Eye (tissue), 1 donor: ENCODE measurements at places on chromosomes 2 and 18.

DNA sequence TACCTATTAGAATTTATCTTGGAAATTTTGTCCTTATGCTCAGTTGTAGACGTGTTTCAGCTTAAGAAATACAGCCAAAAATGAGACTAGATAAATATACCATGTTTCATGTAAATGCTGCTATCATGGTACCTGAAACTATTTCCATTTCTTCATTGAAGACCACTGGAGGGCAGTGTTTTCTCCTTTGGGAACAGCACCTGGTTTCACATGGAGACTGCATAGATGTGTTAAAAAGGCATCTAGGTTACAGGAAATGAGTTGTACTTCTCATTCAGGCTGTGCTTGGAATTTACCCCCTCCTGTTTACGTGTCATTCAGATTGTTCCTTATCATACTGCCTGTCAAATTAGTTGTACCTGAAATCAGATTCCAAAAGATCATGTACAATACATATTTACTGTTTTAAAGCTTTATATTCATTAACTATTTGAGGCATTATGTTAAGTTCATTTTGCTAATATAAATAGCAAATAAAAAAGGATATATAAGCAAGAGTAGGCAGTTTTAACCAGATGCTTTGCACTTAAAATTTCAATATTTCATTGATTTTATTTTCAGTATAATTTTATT is 57.3 kb upstream of the PSMD14 start:
- peak; percentile 65 for DNase-seq

DNA sequence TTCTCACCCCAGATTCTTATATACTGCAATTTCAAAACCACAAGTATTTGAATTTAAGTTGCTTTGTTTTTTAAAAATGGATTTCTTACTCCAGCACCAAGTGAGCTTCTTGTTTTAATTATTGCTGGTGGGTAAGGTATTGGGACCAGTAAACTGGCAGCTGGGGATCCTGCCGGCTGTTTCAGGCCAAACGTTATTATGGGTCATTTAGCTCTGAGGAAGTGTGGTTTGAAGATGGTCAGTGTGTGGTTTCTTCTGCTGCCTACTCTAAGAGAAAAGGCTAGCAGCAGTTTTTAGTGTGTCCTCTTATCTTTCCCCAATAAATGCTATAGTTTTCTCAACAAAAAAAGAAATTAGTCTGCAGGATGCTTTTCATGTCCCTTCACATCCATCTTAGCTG is 30.6 kb downstream of the CFAP221 start:
- DNase-seq, result no peak

GRCh38 chr2:217363470-217363869 is 503.6 kb upstream of the TNP1 start:
- no peak for DNase-seq

GRCh38 chr2:231621051-231621879 is 28.6 kb downstream of the TEX44 start:
- peak; percentile 66 for DNase-seq

GRCh38 chr2:62806231-62806630 is 100.7 kb downstream of the EHBP1 start:
- DNase-seq, result no peak

GRCh38 chr2:136207030-136207623 is 89.2 kb upstream of the CXCR4 start:
- DNase-seq, result no peak

DNA sequence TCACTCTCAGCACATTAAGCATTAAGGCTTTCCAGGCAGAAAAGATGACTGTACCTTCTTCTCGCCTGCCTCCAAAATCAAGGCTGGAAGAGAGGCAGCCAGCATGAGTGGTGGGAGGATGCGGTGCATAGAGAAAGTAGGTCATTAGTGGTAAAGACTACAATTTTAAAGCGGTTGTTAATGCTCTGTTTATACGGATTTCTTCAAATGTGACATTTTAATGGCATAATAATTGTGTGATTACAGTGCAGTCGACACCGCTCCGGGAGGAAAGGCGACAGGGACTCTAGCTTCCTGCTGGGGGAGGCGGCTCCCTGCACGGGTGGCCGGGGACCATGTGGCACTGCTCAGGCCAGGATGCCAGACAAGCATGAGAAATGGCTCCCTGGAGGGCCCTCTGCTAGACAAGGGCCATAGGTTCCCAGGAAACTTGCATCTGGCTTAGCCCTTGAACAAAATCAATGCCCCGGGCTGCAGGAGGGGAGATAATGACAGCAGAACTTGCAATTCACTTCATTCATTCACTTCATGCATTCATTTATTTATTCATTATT is 129.6 kb downstream of the GALNT14 start:
- peak; percentile 76 for DNase-seq

DNA sequence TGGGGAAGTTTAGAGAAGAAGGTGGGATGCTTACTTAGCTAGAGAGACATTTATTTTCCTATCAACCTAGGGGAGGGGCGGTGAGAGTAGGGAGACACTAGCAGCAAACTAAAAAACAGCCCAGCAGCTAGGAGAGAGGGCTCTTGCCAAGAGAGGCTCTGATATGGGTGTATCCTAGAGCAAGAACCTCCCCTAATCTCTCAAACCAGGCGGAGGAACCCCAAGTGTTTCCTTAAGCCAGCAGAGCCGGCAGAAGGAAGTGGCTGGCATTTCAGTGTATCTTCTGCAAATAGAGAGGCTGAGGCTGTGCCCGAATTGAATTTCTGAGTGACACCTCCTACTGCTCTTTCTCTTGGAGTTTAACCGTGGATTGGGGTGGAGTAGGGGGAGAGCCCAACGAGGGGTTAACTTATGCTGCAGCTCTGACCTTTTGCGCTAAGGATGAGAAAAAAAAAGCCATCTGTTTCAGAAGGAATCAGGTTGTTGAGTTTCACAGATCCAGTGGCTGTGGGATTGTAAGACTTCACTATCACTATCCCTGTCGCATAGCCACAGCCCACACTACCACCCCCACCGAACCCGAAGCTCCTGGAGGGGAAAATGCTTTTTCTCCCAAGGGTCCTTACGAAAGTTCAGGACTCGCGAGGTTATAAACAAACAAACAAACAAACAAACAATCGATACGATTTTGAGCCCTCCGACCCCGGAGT is 1.4 kb downstream of the ST8SIA5 start:
- peak; percentile 24 for DNase-seq

DNA sequence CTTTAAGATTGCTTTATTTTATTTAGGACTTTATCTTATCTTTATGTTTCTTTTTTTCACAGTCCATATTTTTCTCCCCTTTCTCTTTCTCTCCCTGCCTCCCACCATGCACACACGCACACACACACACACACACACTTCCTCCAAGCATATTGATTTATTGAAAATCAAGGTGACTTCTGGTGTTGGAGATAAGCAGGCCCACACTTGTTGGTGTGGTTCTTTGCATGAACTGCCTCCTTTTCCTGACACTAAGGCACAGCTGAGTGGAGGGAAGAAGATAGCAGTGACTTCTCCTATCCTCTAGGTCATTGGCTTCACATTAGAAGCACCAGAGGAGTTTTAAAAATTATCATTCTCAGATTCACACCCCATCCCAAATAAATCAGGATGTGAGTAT is 18.0 kb downstream of the TBR1 start:
- no peak for DNase-seq

- DNase-seq, result peak; percentile 87
Observed at GRCh38 chr2:246489-247144, 17.2 kb downstream of the SH3YL1 start.

- peak; percentile 73 for DNase-seq
Observed at GRCh38 chr2:6310256-6311215, 555.2 kb downstream of the CMPK2 start.

DNA sequence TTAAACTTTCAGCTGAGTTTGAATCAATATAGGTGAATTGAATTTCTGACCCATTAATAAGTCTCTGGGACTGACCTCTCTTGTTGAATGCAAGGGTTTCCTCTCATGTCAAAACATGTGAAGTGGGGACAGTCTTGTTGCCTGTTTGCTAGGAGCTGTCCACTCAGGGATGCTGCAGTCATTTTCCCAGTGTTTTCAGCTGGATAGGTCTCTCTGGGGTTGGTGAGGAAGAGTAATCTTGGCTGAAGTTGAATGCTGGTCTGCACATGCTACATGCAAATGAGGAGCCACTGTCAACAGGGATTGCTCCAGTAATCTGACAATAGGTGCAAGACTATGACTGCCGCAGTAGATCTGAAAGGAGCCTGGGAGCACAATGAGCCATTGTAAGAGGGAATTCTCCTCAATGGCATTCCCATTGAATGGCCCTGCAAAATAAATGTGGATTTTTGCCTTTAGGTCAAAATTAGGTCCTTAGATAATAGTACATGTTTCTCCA is 34.1 kb upstream of the IL1RL1 start:
- DNase-seq, result no peak

DNA sequence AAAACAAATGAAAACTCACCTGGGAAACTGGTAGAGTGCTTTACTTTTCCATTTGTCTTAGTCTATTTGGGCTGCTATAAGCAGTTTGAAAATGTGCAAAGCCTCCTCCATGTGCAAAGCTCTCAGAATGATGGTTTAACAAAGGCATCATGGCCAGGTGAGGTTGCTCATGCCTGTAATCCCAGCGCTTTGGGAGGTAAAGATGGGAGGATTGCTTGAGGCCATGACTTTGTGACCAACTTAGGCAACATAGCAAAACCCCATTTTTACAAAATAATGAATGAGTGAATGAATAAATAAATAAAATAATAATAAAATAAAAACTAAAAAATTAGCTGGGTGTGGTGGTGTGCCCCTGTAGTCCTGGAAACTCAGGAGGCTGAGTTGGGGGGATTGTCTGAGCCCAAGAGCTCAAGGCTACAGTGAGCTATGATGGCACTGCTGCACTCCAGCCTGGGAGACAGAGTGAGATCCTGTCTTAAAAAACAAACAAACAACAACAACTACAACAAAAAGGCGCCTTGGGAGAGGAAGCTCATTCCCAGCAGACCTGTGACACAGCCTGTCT is 71.8 kb downstream of the MYCN start:
- no peak for DNase-seq

GRCh38 chr18:24136967-24137373 is 1.9 kb upstream of the CABYR start:
- DNase-seq, result no peak

DNA sequence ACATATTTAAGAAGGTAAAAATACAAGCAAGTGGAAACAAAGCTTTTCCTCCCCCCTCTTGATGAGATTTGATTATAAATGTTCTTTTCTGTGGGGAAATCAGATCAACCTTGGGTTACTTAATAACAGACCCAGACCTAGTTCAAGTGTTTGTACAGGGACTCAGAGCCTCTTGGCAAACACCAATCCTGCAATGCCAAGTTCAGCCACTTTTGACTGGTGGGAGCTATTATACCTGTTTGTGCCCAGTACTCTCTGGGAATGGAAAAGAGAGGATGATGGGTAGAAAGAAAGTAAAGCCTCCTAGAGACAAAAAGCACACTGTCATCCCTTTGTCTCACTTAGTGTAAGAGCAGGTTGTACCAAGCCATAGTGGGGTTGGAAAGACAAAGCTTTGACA is 63.8 kb upstream of the EPHA4 start:
- DNase-seq, result no peak

DNA sequence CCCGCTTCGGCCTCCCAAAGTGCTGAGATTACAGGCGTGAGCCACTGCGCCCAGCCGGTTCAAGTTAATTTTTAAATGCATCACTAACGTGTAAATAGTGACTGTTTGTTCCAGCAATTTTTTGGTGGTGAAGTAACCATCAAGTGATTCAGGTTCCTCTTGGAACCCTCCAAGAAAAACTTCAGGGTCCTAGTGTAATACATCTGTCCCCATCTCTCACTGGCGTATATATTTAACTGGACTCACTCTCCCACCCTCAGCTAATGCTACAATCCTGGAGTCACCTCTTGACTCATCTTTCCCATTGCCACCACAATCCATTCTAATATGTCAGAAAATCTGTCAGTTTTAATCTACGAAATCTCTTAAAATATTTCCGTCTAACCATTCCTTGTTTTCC is 10.3 kb downstream of the SULT1C4 start:
- no peak for DNase-seq

GRCh38 chr2:239561446-239562001 is 160.7 kb upstream of the HDAC4 start:
- DNase-seq, result peak; percentile 68

DNA sequence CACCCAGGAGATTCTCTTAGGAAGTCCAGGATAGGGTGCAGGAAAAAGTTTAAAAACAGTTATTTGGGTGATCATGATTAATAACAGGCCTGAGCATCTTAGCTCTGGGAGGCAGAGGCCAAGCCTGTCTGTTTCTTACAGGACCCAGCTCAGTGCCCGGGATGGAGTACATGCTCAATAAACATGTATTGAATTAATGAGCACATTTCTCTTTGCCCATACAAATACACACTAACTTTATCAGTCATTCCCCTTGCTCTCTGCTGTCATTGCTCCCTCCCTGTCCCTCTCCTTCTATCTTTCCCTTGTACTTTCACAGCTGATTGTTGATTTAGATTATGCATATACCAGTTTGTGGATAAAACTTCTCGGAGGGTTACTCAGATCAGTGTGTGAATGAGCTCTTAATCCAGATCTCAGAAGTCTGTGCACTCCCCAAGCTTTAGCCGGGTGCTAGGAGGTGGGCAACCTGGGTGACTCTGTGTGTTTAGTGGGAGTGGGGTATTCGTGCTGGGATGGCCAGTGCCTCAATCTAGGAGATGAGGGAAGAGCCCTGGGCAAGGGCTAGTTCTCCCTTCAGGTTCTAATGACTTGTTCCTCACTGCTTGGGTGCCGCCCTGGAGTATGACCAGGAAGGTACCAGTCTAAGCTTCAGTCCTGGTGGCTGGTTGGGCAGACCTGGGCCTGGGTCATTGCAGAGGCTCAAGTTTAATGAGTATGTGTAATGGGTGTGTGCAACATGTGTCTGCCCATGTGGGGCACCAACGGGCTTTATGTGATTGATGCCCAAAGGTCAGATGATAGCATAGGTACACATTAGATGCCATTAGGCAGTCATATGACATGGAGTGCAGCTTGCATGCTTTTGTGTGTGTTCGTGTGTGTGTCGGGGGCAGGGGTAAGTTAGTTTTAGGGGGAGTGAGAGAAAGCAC is 10.6 kb downstream of the EMX1 start:
- no peak for DNase-seq

DNA sequence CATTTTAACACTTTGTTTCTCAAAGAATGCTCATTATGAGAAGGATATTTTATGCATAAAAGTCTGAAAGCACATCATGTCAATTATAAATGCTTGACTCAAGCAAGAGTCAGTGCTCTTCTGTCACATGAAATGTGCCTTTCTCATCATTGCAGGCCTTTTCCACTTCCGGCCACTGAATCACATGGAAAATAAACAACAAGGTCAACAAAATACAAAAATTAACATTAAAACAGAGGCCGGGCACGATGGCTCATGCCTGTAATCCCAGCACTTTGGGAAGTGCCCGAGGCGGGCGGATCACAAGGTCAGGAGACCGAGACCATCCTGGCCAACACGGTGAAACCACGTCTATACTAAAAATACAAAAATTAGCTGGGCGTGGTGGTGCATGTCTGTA is 480.6 kb downstream of the SPAG16 start:
- DNase-seq, result no peak
